IMR-90 (cell line): ENCODE measurements at places on chromosomes 12 and 14. TPM values are rescaled to one million over a fixed set of nuclear protein-coding genes. Genes with fewer than 3 reads are reported as not detected.
A peak's percentile ranks its signal among the peaks of the same experiment; 100 is the strongest.

GRCh38 chr12:109892748-109893147 is 7.3 kb upstream of the TCHP start:
- DNase-seq, result no peak

Gene NOXRED1
- total RNA-seq, result under 0.01 TPM in 2 replicates

DNA sequence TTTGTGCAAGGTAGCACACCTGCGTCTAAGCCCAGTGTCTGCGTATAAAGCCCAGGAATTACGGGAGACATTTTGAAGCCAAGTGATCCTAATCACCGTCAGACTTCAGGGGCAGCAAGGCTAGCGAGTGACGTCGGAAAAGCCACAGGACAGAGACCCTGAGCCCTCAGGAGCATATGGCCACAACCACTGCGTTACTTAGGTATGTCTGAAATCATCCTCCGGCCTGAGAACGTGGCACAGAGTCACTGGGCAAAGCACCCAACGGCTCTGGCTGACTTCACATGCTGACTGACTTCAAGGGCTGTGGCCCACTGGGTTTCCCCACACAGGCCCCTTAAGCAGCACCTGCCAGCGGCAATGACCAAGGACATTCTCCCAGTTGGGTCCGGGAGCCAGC is 71.5 kb downstream of the RIMBP2 start:
- DNase-seq, result no peak

Gene ARMH4
- total RNA-seq, result 4.4 and 5.6 TPM in 2 replicates

DNA sequence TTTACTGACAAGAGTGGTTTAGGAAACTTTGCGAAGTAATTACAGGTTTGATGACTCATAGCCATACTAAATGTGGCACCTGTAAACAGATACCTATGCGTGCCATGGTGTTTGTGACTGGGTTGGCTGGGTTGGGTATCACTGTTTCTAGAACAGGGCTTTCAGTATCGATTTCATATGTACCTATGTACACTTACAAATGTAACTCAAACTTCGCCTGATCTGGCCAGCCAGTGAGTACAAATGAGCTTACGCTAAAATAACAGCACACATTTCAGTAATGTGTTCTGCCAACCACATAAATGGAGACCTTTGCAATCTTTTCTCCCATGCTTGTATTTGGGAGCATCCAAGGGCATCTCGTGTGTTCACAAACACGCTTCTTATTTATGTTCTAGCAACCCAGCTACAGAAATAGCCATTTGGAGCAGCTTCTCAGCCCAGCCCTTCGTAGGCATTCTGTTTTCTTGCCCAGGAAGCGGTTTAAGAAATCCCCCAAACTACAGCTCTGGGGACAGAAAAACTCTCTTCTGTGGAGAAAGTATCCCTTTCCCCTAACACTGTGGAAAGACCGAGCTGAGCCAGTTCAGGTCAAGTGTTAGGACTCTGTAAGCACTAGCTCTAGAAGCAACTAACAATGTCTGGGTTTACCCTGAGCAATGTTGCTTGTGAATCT is 42.3 kb upstream of the MDM1 start:
- DNase-seq, result no peak

- DNase-seq, result no peak
Observed at GRCh38 chr14:106842687-106843086, 1316.3 kb downstream of the TMEM121 start.

DNA sequence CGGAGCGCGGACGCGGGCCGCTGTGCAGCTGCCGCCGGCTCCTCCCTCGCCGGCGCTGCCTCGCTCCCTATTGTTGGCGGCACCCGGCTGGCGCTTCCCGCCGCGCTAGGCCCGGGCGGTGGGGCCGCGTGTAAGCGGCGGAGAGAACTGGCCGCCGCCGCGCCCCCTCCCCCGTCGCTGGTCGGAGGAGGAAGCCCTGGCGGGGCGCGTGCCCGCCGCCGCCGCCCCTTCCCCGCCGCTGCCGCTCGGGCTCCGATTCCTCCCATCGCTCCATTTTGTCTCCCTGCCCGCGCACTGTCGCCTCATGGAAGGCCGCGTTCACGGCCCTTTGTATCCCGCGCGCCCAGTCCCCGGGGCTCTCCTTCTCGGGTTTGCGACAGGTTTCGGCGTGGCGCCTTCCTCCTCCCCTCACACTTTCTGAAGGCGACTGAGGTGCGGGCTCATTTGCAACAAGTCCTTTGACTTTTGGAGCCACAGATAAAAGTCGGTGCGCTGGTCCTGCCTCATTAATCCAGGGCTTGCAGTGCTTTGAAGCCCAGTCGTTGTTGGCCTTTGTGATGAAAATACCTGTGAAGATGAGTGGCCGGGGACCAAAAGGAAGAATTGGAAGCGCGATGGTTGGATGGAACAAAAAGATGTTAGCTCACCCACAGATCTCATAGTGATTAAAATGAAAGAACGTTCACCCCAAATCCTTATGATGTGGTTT is 707 bp downstream of the CPSF6 start:
- peak; percentile 15 for DNase-seq

- peak; percentile 51 for DNase-seq
Observed at GRCh38 chr12:28114488-28114887, 75.8 kb upstream of the CCDC91 start.

DNA sequence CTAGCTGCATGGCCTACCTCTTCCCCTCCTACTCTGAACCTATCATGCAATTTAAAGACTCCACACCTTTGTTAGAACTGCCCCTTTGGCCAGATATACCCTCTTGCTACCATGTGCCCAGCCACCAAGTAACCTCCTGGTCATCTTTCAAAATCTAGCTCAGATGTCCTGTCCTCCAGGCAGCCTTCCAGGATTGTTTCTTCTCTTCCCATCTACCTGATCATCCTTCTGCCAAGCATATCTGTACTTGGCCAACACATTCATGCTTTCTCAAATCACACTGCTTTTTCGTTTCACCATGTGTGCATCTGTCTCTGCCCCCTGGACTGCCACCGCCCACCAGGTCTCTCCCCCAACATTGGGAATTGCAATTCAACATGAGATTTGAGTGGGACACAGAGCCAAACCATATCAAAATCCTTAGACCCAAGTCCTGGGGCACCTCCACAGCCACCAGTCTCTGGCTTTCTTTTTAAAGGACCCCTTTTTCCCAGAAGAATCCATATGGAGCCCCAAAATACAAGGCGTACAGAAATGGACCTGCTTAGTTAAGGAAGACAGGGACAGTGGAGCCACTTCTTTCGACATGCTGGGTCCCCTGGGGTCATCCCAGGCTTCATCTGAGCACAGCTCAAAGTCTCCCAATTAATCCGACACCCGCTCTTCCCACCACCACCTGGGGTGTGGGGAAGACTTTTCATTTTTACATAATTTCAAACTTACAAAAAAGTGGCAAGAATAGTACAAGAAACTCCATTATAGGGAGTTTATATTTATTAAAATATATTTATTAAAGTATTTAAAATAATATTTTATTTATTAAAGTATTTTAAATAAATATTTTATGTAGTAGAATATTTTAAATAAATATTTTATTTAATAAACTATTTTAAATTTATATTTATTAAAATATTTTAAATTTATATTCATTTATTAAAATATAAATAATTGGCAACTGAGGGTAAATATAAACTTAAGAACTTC is 7.9 kb upstream of the CMKLR1 start:
- no peak for DNase-seq

Gene RPS6KA5
- total RNA-seq, result 0.28 and 0.36 TPM in 2 replicates

Gene KANSL2
- 46.4 and 47.5 TPM in 2 replicates for total RNA-seq

Gene KLRK1
- total RNA-seq, result not detected in 2 replicates

Gene LRRK2
- total RNA-seq, result 0.54 and 1.1 TPM in 2 replicates

- DNase-seq, result peak; percentile 75
Observed at GRCh38 chr12:89504560-89505346, 19.8 kb downstream of the GALNT4 start.

Gene SLC39A9
- 137 and 168 TPM in 2 replicates for total RNA-seq

DNA sequence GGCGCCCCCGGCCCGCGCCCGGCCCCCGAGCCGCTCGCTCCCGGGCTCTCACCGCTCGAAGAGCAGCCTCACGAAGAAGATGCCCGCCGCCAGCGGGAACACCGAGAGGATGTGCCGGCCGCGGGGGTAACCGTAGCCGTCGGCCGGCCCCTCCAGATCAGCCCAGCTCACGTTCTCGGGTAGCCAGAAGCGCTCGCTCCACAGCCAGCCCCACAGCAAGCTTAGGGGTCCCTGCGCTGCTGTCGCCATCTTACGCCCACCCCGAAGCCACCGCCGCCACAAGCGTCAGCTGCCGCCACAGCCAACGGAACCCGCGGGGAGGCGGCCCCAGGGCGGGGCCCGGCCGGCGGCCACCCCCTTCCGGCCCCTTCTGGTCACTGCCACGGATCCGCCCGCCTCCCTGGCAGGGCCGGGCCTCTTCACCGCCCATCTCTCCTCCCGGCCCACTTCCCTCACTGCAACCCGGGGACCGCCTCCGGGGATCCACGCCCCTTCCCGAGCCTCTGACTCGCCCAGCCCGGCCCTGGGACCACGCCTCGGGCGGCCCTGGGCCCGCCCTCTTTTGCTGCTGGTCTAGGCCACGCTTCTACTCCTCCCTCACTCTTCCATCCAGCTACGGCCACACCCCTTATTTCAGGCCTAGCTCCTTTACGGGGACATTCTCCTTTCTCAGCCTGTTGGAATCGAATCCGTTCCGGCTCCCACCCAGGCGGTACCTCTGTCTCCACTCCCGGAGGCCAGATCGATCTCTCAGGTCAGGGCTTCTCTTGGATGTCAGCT is at the start of gene CERS5:
TSS of gene CERS5 (minus strand) at position 321 of the 780 bp plus-strand sequence. CDS start at position 249, 72 bp downstream.
- DNase-seq, result peak; percentile 97

GRCh38 chr12:87866578-87867292 is 162.5 kb downstream of the C12orf50 start:
- peak; percentile 50 for DNase-seq

Gene LRRC10
- total RNA-seq, result not detected in 2 replicates

DNA sequence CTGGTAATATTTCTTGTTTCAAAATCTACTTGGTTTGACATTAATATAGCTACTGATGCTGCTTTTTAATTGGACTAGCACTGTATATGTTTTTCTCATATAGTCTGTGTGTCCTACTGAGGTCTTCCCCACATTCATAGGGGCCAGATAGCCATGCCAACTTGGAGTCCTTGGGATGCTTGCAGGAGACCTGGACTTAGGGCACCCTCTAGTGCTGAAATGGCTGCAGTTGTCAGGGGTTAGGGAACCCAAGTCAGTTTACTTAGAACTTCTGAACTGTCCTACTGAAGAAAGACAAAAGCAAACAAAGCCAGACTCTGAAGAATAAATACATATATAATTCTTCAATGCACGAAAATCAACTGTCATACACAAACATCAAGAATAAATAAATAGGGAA is 279.9 kb upstream of the SYT1 start:
- DNase-seq, result peak; percentile 6

- no peak for DNase-seq
Observed at GRCh38 chr12:106079148-106079738, 59.5 kb downstream of the NUAK1 start.

- peak; percentile 11 for DNase-seq
Observed at GRCh38 chr14:89252887-89253532, 164.0 kb downstream of the FOXN3 start.

DNA sequence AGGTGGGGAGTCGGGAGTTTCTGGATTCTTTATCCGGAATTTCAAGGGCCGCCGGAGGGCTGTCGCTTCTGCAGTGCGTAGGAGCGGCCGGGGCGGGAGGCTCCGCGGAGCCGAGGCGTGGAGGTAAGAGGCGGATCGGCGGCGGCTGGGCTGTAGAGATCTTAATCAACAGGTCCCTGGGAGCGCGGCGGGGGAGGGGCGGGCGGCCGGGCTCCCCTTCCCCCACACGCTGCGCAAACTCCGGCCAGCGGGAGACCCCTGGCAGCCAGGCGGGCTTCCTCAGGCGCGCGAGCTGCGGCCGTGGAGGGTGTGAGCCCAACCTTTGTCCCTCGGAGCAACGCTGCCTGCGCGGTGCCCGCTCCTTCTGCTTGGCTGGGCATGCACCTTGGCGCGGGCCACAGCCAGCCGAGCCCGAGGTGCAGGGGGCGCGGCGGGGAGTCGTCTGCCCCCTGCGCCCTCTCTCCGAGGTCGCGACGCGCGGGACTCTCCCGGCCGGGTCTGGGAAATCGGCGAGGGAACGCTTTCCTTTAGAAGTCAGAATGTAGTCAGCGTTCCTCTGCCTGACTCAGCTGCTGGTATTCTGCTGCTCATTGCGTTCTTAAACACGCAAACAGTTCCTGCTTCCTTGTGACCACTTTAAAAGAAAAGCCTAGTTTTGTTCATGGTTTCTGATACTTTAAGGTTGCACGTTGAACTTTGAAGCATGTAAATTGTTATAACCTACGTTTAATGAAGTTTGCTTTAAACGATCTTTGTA is at the start of gene PALS1:
TSS of gene PALS1 (plus strand) at position 25 of the 757 bp plus-strand sequence. CDS start 37,736 bp downstream, outside the sequence.
- DNase-seq, result peak; percentile 88

Gene COQ5
- 25.1 and 29.4 TPM in 2 replicates for total RNA-seq

DNA sequence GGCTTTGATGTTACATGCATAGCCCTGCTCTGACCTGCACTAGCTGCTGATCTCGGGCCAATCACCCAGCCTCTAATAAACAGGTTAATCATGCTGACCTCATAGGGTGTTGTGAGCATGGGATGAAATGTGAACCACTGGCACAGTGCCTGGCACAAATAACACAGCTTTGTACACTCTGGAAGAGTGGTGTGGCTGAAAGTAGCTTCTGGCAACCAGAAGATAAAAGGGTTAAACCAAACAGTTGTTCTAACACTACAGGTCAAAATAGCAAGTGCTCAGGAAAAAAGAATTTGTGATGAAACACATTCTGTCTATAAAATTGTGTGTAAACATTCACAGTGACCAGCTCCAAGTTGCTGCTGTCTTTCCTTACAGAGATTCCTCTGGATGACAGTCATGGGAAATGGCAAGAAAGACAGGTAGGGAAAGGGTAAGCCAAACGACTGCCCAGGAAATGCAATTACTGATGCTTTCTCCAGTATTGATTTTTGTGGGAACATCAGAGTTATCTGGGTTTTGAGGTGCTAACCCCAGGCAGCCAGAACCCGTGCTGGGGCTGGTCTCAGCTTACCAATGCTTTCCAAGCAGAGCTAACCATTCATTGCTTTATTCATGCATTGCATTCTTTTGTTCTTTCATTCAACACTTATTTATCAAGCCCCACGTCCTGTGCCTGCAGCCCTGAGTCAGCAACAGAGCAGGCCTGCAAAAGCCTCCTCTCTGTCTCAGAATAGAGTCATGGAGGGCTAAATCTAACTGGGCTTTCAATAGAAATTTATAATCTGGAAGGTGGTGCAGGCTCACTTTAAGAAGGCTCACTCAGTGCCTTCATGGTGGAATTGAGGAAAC is 38.1 kb upstream of the CAPRIN2 start:
- peak; percentile 55 for DNase-seq

GRCh38 chr12:52378091-52378490 is 7.4 kb downstream of the KRT84 start:
- DNase-seq, result no peak

GRCh38 chr14:88229428-88229827 is 93.6 kb downstream of the KCNK10 start:
- no peak for DNase-seq

DNA sequence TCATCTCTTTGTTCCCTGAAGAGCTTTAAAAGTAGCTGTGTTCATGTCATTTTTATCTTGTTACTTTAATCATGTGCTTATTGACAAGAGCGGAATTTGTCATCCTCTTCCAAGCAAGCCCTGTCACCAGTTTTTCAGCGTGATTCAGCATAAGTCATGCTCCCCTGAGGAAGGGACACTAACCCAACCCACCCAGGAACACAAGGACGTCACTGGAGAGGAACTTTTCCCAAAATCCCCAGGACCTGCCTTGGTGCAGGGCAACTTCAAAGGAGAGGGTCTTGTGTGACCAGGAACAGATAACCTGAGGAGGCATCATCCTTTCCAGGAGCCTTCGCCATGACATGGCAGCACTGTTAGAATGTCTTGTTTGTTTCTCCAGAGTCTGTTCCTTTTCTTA is 107.1 kb upstream of the DIO3 start:
- no peak for DNase-seq

- peak; percentile 69 for DNase-seq
Observed at GRCh38 chr14:29846339-29847055, 81.2 kb downstream of the PRKD1 start.
